Right forelimb (tissue), 1 donor: ENCODE measurements at places on chromosomes 1 and 21.
A peak's percentile ranks its signal among the peaks of the same experiment; 100 is the strongest.

GRCh38 chr1:31181515-31182343 lies 58.0 kb downstream of the NKAIN1 start:
- peak; percentile 81 for DNase-seq

DNA sequence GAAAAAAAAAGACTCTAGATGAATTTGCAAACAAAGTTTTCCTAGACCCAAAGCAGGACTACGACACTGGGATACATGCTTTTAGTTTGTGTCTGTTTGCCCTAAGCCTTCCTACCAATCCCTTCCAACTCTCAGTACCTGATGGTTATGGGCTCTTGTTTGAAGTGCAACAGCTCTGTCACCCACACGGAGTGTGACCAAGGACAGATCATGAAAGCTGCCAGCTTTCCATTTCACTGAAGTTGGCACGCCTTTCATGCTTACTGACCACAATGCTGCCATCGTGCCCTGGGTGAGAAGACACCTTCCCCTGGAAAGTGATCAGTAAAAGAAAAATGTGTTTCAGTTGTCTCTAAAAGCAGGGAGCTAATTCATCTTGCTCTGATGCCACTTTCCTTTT lies 312.5 kb upstream of the PTBP2 start:
- DNase-seq, result no peak

DNA sequence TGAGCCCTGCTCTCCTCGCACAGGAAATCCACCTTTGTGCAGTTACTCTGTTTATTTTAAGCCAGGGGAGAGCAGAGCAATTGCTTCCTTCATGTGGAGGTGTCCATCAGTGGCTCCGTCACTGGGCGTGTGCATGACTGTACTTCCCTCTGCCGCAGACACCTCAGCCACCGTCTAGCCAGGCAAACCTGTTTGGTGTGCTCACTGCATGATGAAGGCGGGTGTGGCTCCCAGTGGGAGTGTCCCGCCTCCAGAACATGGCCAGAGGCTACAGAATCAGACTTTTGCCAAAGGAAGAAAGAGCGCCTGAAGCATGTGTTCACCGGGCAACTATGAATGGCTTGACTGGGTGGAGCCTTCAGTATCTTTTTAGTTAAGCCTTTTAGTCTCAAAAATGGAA lies 26.1 kb upstream of the LAMC2 start:
- no peak for DNase-seq

DNA sequence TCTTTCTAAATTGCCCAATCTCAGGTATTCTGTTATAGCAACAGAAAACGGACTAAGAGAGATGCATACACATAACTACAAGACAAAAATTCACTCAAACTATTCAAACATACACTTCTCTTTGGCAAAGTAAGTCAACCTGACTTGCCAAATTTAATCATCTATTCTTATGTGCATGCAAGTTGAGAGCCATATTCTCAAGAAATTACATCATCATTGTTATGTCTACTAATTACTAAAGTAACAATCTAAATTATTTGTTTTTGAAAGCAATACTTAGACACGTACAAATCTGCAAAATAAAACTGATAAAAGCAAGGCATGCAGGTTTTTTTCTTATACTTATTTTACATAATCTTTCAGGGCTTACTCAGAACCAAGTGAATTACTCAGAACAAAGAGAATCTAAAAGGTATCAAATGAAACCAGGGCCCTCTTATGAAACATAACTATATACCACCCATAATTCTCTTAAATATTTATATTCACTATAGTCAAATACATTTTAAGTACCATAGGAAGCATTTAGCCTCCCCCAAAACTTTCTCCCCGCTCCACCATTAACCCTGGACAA lies 62.3 kb downstream of the HLCS start:
- DNase-seq, result no peak

- no peak for DNase-seq
Measured at GRCh38 chr1:119222271-119222670, 81.8 kb upstream of the WARS2 start.
